ENCODE measurements at places on chromosomes 12 and 14.

DNA sequence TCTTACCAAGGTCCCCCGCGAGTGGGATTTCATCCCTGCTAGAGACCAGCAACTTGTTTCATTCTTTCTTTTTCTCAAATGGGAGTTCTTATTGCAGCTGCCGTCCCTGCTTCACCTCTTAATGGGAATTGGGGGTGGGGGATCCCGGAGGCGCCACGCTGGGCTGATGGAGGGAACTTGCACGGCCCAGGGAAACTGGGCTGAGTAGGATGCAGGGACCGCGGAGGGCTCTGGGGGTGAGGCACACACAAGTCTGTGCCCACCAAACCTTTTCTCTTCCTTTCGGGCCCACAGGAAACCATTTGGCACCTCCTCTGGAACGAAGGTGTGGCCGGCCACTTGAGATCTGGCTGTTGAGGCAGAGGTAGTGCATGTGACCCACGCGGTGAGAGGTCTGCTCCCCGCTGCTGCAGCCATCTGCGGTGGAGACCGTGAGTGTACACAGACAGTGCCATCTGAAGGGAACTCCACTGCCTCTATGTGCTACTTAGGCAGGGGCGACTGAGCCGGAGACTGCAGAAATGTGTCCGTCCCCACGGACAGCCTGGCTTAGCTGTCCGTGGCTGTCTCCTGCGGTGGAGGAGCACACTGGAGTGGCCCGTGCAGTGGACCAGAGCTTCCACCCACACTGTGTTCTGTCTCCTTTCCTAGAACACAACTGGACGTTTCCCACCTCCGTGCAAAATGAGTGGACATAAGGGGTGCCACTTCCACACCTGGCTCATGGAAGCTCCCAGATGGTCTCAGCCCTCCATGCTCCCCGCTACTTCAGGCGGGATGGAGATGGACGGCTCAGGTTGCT, 42.1 kb upstream of the TESC start:
- DNase-seq = no peak

DNA sequence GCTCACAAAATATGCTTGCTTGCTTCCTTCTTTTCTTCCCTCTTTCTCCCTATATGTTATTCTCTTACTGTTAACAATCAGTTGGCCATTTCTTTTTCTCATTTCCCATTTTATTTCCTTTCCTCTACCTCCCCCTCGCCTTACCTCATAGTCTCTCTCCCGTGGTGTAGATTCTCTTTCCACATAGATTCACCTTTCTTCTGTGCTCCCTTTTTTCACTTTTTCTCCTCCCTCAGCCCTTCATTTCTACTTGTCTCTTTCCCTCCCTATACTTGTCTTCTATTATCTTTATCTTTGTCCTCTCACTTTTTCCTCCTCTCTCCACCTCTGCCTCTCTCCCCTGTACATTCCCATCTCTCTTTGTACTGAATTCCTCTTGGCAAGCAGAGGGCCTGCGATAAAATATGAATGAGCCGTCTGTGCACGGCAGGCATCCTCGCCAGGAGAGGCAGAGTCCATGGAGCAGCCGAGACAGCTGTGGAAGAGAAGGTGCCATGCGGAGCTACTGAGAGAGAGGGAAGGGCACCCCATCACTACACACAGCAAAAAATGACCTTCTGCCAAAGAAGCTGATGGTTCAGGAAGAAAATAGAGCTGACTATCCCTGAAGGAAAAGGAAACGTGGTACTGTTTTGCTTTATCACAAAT, 12.1 kb downstream of the C14orf93 start:
- DNase-seq = no peak

DNA sequence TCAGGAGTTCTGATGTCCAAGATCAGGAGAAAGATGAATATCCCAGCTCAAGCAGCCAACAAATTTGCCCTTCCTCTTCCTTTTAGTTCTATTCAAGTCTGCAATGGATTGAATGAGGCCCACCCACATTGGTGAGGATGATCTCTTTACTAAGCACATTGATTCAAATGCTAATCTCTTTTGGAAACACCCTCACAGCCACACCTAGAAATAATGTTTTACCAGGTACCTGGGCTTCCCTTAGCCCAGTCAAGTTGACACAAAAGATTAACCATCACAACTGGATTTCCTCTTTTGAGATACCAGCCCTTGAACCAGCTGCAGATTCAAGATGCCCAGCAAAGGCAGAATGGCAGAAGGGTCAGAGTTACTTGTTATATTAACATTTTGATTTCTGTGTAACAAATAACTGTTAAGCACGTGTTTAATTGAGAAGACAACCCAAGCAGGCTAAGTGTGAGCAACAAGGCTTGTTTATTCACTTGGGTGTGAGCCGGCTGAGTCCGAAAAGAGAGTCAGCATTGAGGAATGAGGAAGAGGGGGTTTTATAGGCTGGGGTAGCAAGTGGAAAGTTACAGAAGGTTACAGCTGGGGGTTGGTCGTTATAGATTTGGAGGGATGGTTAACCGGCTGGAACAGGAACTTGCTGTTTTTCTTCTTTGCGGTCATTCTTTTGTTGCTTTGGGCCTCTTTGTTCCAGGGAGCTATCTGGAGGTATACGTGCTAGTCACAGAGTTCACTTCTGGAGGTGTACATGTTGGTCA, 180.3 kb downstream of the EMP1 start:
- DNase-seq = no peak

GRCh38 chr14:61747342-61747741, 14.9 kb upstream of the SNAPC1 start:
- no peak for DNase-seq

DNA sequence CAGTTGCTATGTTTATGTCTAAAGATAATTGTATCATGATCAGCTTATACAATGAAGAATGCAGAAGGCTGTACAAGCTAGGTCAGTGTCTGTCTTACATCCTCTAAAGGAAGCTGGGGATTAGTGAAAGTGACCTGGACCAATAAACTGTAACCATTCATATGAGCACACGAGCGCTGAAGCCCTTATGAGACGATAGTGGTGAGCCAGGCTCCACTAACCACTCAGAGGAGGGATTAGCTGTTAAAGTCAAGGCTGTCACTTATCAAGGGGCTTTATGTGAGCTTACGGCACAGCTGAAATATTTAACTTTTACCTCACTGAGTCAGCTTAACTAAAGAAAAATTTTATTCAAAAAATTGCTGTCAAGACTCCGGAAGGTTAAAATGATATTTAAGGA, 30.3 kb downstream of the NDUFA12 start:
- DNase-seq = no peak

DNA sequence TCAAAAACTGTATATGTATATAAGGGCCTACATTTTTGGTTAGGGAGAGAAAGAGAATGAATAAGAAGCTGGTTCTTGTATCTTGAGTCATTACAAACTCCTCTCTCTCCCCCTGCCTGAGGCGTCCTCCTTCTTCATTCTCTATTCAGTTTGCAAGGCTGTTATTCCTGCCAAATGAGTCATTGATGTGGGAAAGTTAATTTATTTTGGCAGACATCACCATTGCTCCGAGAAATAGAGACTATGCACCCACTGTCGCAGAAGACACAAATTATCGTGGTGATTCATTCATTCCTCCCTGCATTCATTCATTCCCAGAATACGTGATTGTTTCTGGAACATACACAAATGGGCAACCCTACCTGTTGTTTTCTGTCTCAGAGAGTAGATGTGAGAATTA, 112.5 kb upstream of the MED13L start:
- peak; percentile 95 for DNase-seq

- DNase-seq = no peak
Measured at GRCh38 chr14:59687663-59688062, 111.1 kb upstream of the CCDC175 start.

GRCh38 chr14:104930526-104931303, 6.0 kb downstream of the PLD4 start:
- no peak for DNase-seq

GRCh38 chr14:104881369-104881979, 16.4 kb downstream of the CEP170B start:
- no peak for DNase-seq

GRCh38 chr12:112350593-112351592, 31.3 kb downstream of the HECTD4 start:
- DNase-seq = no peak

DNA sequence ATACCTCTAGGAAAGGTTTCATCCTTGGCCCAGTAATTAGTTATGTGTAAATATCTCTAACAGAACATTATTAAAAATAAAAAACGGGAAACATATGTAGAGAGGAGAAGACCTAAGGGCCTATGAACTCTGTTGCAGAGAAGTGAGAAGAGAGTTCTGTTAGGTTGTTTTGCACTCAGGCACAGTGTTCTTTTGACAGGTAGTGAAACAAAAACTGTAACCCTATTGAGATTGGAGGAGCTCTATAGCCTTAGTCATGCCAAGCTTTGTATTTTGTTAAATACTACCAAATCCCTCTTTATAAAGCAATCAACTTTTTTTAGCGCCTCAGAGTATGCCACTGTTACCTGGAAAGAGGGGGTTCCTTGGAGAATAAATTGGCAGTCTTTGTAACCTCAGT, 77.6 kb downstream of the CNTN1 start:
- no peak for DNase-seq

GRCh38 chr12:91239481-91239880, 56.9 kb upstream of the DCN start:
- no peak for DNase-seq
